ENCODE measurements at places on chromosomes 13 and 19. TPM values are rescaled to one million over a fixed set of nuclear protein-coding genes. Genes with fewer than 3 reads are reported as not detected.

The HSPB6 gene
- total RNA-seq: not detected

The HIF3A gene
- not detected for total RNA-seq

The FAM83E gene
- 18.5 TPM for total RNA-seq

The CEACAM16 gene
- not detected for total RNA-seq

The CD37 gene
- not detected for total RNA-seq

The PTH2 gene
- total RNA-seq: not detected

The SLC10A2 gene
- not detected for total RNA-seq

The RDH8 gene
- total RNA-seq: not detected

The SLC25A15 gene
- 22.7 TPM for total RNA-seq

The NLRP5 gene
- total RNA-seq: not detected

The TIMM50 gene
- 261 TPM for total RNA-seq

The LRRC63 gene
- total RNA-seq: not detected

The FLT3 gene
- total RNA-seq: not detected

The NFIC gene
- 34.2 TPM for total RNA-seq

The ZNF527 gene
- total RNA-seq: 1.4 TPM

The PLPPR3 gene
- not detected for total RNA-seq

The POU2F2 gene
- 0.44 TPM for total RNA-seq

The DPY19L3 gene
- 17.2 TPM for total RNA-seq

The ZNF556 gene
- total RNA-seq: 0.03 TPM

The SLITRK6 gene
- 9.2 TPM for total RNA-seq

The INSR gene
- 12.5 TPM for total RNA-seq
